CD4-positive, alpha-beta T cell treated with Interleukin-2 at 100 ng/mL for 4 hours (primary cell): ENCODE measurements at places on chromosomes 1 and 21.

DNA sequence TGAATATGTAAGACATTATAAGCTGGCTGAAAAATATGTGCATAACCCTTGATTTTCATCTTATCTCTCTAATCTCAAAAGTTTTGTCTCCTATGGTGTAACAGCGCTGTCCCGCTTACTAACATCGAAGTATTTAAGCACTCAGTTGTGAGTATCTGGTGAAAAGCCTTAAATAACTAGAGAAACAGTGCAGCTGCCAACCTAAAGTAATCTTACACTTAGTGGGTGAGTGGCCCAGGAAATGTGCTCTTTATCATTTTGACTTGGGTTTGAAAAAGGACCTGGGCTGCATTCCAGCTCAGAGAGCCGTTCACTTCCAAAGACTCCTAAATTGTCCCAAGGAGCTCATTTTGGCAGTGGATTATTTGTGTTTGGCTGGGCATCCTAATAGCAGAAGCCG, 225.9 kb downstream of the SPATA17 start:
- no peak for DNase-seq

- DNase-seq: no peak
Measured at GRCh38 chr1:218363141-218363540, 18.0 kb downstream of the TGFB2 start.

DNA sequence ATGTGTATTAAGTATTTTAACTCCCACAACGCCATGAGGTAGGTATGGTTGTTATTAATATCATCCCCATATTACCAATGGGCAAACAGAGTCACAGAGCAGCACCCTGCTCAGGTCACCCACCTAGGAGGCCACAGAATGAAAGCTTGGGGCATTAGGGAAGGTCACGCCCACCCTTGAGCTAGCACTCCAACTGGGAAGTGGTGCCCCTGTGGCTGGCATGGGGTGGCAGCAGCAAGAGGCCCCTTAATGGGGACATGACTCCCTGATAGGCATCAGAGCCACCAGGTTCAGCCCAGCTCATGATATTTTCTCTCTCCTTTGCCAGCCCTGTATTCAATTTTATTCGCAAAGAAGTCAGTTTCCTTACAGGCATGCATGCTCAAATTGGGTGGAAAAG, 90.6 kb downstream of the DMRTB1 start:
- DNase-seq: no peak

DNA sequence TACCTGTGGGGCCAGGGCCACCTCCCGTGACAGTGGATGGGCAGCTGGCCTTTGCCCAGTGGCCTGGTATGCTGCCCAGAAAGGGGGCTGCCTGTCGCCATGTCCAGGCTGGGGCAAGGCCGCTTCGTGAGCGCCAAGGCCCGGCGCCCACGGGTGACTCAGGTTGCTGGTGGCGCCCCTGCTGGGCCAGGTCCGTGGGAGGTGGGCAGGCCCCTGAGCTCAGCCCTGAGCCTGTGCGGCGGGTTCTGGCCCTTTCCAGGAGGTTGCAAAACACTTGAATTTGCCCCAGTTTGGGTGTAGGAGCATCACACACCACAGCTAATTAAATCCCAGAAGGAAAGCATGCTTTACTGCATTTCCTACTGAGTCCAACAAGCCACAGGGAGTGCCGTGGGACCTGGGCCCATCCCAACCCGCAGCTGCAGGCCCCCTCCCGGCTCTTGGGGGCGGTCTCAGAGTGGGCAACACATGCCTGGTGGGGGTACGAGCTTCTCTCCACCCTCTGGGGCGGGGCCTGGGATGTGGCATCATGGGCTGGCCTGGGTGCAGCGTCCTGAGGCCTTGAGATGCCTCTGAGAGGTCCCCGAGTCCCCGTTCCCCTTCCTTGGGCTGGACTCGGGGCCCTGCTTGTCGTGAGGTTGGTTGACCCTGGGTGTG, 159.8 kb downstream of the PEX14 start:
- no peak for DNase-seq

- DNase-seq: no peak
Measured at GRCh38 chr1:24914226-24915069, 15.6 kb downstream of the RUNX3 start.

DNA sequence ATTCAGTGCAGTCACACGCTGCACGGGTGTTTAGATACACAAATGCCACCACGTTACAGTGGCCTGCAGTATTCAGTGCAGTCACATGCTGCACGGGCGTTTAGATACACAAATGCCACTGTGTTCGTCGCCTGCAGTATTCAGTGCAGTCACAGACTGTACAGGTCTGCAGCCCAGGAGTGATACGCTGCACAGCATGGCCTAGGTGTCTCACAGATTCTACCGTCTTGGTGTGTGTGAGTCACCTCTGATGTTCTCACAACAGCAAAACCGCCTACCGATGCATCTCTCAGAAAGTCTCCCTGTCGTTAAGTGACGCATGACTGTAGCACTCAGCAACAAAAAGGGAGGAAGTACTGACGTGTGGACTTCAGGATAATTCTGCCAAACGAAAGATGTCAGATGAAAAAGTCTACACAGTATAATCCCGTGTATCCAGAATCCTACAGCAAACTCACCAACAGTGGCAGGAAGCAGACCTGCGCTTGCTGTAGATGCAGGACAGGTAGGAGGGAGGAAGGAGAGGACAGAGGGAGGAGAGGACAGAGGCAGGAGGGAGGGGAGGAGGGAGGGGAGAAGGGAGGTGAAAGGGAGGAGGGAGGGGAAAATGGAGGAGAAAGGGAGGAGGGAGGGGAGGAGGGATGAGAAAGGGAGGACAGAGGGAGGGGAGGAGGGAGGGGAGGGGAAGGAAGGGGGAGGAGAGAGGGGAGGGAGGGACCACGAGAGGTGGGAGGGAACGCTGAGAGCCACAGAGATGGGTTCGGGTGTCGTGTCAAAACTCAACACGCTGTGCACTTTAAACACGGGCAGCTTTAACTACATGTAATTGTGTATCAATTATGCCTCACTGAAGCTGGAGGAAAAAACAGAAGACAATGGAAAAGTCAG, 36.3 kb upstream of the PCBP3 start:
- DNase-seq: peak; percentile 54
